Naive thymus-derived CD8-positive, alpha-beta T cell (primary cell): ENCODE measurements at places on chromosomes 11 and 22. TPM values are rescaled to one million over a fixed set of nuclear protein-coding genes. Genes with fewer than 3 reads are reported as not detected.

- no peaks in the 10 kb centered on the region for H3K27me3 ChIP-seq
- H3K4me1 ChIP-seq: peaks cover 5% of the 10 kb centered on the region
- H3K27ac ChIP-seq: no peak overlapping the region
- H3K36me3 ChIP-seq: peaks cover 61% of the 10 kb centered on the region
- DNase-seq: no peak
These were observed 180.0 kb downstream of the WNT11 start for GRCh38 chr11:76026281-76026680.

GRCh38 chr11:59559886-59560285 lies 48.5 kb downstream of the OR4D9 start:
- H3K4me1 ChIP-seq: peaks cover 61% of the 10 kb centered on the region
- H3K36me3 ChIP-seq: no peaks in the 10 kb centered on the region

- DNase-seq: no peak
- H3K27me3 ChIP-seq: no peaks in the 10 kb centered on the region
- H3K36me3 ChIP-seq: no peaks in the 10 kb centered on the region
These were observed 22.6 kb downstream of the TPBGL start for GRCh38 chr11:75262961-75263852.

Gene LARGE1
- polyA plus RNA-seq: not detected

- H3K4me1 ChIP-seq: peaks cover 41% of the 10 kb centered on the region
- DNase-seq: no peak
- H3K27ac ChIP-seq: no peak overlapping the region
These were observed 43.0 kb downstream of the CACNA1I start for GRCh38 chr22:39613549-39613921.

Gene MYOD1
- polyA plus RNA-seq: not detected

Gene WNT7B
- polyA plus RNA-seq: not detected

DNA sequence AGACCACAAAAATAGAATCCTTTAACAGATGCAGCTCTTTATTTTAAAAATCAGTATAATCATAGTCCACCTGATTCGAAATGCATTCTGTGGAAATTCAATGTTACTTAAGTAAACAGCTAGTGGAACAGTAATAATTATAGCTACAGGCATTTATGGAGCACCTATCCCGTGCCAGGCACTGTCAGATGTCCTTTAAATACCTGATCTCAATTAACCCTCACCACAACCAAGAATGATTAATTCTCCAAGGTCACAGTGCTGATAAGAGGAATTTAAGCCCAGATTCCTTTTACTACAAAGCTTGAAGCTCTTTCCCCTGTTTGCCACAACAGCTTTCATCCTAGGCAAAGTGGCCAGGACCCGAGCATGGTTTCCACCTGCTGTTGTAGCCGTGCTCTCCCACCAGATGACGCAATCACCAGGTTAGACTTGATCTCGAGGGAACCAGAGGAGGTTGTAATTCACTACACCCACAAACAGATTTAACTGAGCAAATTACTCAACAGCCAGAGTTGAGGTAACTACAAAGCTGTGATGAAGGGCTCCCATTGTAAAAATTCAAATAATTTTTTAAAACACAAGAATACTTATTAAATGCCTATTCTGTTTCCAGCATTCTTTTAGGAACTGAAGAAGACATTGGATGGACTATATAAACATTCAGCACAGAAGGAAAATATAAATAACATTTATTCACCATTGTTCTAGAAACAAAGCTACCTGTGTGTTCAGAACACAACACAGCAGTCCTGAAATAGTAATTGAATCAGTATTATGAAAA lies 10.3 kb downstream of the PRDM10 start:
- H3K27ac ChIP-seq: no peak overlapping the region
- H3K4me3 ChIP-seq: no peak overlapping the region
- H3K36me3 ChIP-seq: peaks cover 20% of the 10 kb centered on the region
- peak; percentile 32 for DNase-seq
- H3K4me1 ChIP-seq: peaks cover 33% of the 10 kb centered on the region

Gene ALDH3B1
- 0.09 TPM for polyA plus RNA-seq

GRCh38 chr11:128796270-128796669 lies 70.8 kb downstream of the KCNJ1 start:
- peaks cover 87% of the 10 kb centered on the region for H3K36me3 ChIP-seq
- H3K27me3 ChIP-seq: no peaks in the 10 kb centered on the region
- H3K4me3 ChIP-seq: no peak overlapping the region
- H3K4me1 ChIP-seq: peaks cover 21% of the 10 kb centered on the region
- peak overlapping the region; percentile 31 for H3K27ac ChIP-seq
- DNase-seq: no peak

DNA sequence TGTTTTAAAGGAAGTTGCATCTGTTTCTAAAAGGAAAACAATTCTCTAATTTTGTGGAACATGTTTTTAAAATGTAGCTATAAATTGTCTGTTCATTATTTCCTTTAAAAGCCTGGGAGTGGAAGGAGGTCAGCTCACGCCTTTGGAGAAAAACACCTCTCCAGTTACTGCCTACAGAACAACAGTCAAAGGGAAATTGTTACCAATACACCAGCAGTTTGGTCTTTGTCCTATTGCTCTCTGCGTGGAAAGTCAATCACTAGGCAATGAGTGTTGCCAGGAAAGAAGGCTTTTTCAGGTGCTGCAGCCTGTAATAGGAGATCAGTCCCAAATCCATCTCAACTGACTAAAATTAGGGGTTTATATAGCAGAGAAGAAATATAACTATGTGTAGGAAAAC lies 22.2 kb downstream of the SVIP start:
- no peak for DNase-seq
- peaks cover 10% of the 10 kb centered on the region for H3K4me1 ChIP-seq
- peaks cover 8% of the 10 kb centered on the region for H3K36me3 ChIP-seq
- H3K27ac ChIP-seq: no peak overlapping the region

- no peak overlapping the region for H3K27ac ChIP-seq
- peaks cover 18% of the 10 kb centered on the region for H3K4me1 ChIP-seq
These were observed 10.6 kb upstream of the CDC42EP1 start for GRCh38 chr22:37549704-37550059.

- DNase-seq: no peak
- no peak overlapping the region for H3K4me3 ChIP-seq
- no peaks in the 10 kb centered on the region for H3K36me3 ChIP-seq
- H3K4me1 ChIP-seq: peaks cover 45% of the 10 kb centered on the region
- no peaks in the 10 kb centered on the region for H3K27me3 ChIP-seq
- H3K27ac ChIP-seq: no peak overlapping the region
These were observed 18.2 kb downstream of the RTN4R start for GRCh38 chr22:20249797-20250354.

DNA sequence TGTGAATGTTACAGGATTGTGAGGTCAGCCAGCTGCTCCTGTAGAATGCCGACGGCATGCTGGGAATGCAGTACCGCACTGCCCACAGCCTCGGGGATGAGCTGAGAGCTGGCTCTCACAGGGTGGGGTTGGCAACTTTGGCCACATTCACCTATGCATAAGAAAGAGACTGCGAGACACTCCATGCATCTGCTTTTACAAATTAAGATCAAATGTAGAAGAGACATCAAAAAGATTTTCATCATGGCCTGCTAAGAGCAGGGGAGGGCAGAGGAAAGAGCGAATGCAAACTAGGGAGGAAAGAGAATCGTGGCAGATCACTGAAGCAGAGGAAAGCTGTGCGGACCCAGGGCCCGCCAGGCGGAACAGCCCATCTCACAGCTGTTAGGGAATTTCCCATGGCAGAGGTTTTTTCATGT lies 49.8 kb upstream of the SPATA19 start:
- H3K27ac ChIP-seq: no peak overlapping the region
- DNase-seq: no peak
- H3K4me3 ChIP-seq: no peak overlapping the region
- no peaks in the 10 kb centered on the region for H3K36me3 ChIP-seq

- no peak overlapping the region for H3K4me3 ChIP-seq
- no peak for DNase-seq
- H3K27ac ChIP-seq: no peak overlapping the region
- no peaks in the 10 kb centered on the region for H3K36me3 ChIP-seq
- H3K4me1 ChIP-seq: peaks cover 15% of the 10 kb centered on the region
- no peaks in the 10 kb centered on the region for H3K27me3 ChIP-seq
These were observed 15.8 kb downstream of the NAV2 start for GRCh38 chr11:19728436-19728835.

Gene SPDYC
- polyA plus RNA-seq: not detected

- H3K27me3 ChIP-seq: no peaks in the 10 kb centered on the region
- peaks cover 36% of the 10 kb centered on the region for H3K36me3 ChIP-seq
- DNase-seq: no peak
- no peak overlapping the region for H3K4me3 ChIP-seq
- peaks cover 13% of the 10 kb centered on the region for H3K4me1 ChIP-seq
These were observed 20.7 kb downstream of the PIK3C2A start for GRCh38 chr11:17186932-17187692.

Gene NAT10
- polyA plus RNA-seq: 41.9 TPM

Gene MMP11
- 2.8 TPM for polyA plus RNA-seq

DNA sequence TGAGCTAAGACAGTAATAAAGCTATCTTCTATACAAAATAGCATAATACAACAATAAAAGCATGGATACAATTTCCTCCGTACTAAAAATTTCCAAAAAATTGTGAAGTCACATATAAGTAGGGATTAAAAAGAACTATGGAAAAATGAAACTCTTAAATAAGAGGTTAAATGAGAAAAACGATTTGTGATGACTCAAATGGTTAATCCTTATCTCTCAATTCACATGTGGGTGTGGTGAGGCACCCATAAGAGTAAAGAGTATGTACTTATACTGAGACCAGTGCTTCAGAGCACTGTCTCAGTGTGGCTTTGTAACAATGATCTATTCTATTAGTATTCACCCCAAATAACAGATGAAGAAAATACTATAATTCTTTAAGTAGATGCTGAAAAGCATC lies 25.0 kb upstream of the CCDC34 start:
- no peaks in the 10 kb centered on the region for H3K27me3 ChIP-seq
- H3K27ac ChIP-seq: no peak overlapping the region
- DNase-seq: no peak
- no peak overlapping the region for H3K4me3 ChIP-seq

Gene CHRDL2
- polyA plus RNA-seq: not detected

Gene RBMXL2
- not detected for polyA plus RNA-seq

GRCh38 chr11:119772641-119773415 lies 43.8 kb upstream of the NECTIN1 start:
- H3K36me3 ChIP-seq: no peaks in the 10 kb centered on the region
- H3K4me1 ChIP-seq: no peaks in the 10 kb centered on the region
- no peak for DNase-seq
